Smooth muscle cell of the brain vasculature (primary cell): ENCODE measurements at places on chromosomes 7 and 10.

DNA sequence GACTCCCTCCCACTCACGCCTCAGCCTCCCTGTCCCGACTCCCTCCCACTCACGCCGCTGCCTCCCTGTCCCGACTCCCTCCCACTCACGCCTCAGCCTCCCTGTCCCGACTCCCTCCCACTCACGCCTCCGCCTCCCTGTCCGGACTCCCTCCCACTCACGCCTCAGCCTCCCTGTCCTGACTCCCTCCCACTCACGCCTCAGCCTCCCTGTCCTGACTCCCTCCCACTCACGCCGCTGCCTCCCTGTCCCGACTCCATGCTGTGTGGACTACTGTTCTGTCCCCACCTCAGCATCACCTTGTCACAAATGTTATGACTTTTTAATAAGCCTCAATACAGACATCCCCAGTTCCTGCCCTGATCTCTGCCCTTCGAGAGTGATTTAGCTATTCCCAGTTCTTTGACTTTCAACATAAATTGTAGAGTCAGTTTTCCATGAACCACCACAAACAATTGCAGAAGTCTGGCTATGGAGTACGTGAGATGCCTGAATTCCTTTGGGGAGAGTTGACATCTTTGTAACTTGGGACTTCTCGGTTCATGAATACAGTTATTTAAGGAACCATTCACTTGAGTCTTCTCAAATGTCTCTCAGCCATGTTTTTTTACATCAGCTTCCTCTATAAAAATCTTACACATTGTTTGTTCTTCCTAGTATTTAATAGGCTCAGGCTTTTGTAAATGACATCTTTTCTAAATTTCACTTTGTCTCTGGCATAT, 71.9 kb downstream of the FOXL3 start:
- no peak for DNase-seq

DNA sequence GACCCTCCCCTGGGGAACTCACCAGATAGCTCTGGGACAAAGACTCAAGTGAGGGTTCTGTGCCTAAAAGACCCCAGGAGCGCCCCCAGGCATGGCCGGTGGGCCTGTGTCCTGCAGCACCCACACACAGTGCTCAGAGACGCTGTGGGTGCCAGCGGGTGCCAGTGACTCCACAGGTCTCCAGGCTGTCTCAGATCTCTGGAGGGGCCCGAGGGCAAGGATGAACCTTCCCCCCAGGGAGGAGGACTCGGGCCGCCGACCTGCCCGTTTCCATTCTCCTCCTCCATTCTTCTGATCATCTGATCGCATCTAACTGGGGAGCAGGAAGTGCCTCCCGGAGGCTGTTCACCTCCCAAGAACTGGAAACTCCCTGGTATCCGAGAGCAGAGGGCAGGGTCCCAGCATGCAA, 980 bp downstream of the ADAM8 start:
- DNase-seq: no peak

GRCh38 chr7:157907091-157907490, 570.3 kb downstream of the DNAJB6 start:
- DNase-seq: no peak

- no peak for DNase-seq
Measured at GRCh38 chr10:42544945-42545344, 93.4 kb downstream of the ZNF33B start.

DNA sequence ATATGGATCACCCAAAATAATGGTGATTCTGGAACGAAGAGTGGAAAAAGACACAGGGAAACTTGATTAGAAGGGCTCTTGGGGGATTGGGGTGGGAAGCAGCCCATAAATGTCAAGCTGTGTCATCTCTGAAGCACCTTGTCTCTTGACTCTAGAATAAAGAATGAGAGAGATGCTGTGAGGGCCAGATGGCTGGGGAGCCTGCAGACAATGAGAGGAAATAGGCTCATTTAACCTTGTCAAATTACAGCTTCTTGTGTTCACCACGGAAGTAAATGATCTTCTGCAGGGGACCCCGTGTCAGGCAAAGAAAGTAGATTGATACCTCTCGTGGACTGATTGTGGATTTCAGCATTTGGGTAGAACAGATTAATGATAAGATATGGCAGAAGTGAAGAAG, 159.3 kb downstream of the ST7 start:
- no peak for DNase-seq

DNA sequence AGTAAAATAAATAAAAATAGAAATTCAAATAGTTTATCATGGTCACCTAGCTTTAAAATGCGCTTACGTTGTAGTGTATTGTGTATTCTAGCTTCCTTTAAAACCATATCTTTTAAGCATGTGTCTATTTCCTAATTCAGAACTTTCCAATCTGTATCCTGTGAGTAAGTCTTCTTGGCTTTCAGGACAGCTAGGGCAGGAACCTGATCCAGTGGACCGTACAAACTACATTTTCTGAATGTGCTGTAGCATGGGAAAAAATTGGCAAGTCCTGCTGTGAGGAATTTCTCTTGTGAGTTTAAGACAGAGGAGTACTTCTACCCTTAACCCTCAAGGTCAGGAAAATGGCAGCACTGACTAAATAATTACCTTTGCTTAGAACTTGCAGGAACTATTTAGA, 12.1 kb downstream of the OPN1SW start:
- no peak for DNase-seq

DNA sequence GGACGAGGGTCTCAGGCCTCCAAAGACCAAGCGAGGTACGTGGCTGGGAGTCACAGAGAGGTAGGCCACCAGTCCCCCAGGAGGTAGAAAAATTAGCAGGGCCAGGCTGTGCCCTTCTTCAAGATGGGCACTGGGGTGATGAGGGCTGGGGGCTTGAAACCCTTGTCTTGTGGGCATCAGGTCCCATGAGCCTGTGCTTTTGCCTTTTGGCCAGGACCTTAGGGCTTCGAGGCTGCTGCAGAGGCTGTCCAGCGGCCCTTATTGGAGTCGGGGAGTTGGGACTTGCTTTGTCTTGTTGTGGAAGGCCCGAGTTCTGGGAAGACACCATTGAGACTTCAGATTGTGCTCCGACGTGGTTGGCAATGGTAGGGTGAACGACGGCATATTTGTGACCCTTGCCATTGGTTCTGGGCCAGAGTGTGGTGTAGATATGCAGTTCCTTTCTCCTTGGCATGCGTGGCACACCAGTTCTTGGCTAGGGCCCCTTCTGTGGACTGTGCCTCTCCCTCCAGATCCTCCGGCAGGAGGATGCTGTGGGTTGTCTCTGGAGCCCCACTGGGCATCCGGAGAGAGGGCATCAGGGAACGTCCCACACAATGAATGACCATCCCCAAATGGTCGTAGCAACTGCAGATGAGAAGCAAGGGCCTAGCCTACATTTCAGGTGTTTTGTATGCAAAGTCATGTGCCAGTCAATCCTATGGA, 931 bp downstream of the SH2D4B start:
- no peak for DNase-seq

- DNase-seq: no peak
Measured at GRCh38 chr7:36686499-36686898, 37.8 kb downstream of the AOAH start.

- DNase-seq: no peak
Measured at GRCh38 chr10:78336402-78336791, 302.7 kb downstream of the RPS24 start.

DNA sequence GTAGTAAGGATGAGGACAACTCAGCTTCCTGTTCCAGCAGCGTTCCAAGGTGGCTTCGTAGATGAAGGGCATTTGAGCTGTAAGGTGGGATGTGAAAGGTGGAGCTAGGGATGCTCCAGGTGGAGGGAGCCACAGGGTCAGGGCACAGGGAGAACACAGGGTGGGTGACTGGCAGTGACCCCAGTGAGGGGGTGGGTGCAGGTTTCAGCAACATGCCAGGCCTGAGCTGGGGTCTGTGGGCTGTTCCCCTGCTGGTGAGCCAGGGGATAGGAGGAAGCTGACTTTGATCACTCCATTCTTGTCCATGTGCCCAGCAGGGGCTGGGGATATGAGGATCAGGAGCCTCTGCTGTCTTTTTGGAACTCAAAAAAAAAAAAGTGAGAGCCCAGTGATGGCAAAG, 33.2 kb downstream of the CDH23 start:
- DNase-seq: no peak

- no peak for DNase-seq
Measured at GRCh38 chr10:79927111-79927828, 21.6 kb downstream of the SFTPD start.

DNA sequence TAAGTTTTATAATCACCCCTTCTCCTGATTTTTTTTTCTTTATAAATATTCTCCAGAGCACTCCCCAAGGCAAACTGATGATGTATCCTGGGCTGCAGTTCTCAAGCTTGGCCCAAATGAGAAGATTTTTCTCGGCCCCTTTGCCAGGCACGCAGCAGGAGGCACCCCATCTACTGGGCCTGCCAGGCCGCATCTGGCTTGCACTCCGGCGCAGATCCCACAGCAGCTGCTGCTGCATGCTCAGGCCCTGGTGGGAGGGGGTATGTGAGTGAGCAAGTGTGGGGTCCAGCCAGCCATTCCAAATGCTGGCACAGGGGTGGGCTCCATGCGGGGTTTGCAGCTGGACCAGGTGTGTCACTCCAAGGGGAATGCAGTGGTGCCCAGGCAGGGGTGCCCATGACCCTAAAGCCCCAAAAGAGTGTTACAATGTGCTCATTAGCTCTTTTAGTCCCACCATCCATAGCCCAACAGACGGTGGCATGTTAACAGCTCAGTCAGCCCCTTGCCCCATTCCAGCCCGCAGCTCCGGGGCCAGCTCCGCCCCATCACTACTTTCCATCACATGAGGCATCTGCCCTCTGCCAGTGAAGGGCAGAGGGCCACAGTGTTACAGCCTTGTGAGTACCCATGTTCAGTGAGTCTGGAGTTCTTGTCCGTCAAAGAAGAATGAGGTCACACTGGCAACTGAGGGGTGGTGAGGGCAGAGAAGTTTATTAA, 25.9 kb downstream of the OAT start:
- no peak for DNase-seq

GRCh38 chr10:98899018-98899417, 336.6 kb downstream of the HPSE2 start:
- DNase-seq: no peak

DNA sequence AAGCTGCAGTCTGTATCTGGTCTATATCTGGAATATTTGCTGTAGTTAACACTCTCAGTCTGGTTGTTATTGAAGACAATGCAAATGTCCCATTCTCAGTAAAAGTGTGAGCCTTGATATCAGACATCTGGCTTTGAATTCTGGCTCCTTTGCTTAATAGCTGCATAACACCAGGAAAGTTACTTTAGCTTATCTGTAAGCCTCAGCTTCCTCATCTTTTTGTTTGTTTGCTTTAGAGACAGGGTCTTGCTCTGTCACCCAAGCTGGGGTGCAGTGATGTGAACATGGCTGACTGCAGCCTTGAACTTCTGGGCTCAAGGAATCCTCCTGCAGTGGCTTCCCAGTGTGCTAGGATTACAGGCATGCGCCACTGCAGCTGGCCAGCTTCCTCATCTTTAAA, 41.3 kb downstream of the CNNM2 start:
- DNase-seq: no peak

- no peak for DNase-seq
Measured at GRCh38 chr10:87864496-87865059, 1.2 kb downstream of the PTEN start.

GRCh38 chr10:110479710-110480109, 18.0 kb upstream of the DUSP5 start:
- no peak for DNase-seq

- DNase-seq: no peak
Measured at GRCh38 chr10:124308056-124308645, 110.6 kb downstream of the OAT start.

DNA sequence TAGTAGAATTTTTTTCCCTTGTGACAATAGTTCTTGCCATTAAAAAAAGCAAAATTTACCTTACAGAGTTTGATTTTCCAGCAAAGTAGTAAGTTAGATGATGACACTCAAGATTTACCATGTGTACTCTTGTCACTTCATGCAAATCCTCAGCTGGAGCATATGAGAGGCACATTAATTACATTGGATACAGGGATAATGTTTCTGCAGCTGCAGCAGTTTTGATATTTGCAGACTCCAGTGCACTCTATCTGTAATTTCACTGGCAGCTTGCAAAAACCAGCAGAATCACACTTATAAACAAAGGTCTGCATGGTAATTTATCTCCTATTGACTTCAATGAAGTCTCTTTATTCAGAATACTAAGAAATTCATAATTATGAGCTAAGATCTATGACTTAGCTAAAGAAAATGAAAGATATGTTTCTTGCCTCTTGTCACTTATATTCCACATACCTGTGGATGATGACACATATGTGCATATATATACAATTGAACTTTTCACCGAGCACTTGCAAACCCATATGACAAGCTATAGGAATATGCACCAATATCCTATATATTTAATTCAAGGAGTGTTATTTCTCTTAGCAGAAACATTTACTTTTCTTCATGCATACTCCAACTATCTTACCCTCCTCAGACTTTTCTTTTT, 530.6 kb downstream of the PHTF2 start:
- no peak for DNase-seq

GRCh38 chr7:94778711-94779459, 123.0 kb upstream of the SGCE start:
- no peak for DNase-seq

DNA sequence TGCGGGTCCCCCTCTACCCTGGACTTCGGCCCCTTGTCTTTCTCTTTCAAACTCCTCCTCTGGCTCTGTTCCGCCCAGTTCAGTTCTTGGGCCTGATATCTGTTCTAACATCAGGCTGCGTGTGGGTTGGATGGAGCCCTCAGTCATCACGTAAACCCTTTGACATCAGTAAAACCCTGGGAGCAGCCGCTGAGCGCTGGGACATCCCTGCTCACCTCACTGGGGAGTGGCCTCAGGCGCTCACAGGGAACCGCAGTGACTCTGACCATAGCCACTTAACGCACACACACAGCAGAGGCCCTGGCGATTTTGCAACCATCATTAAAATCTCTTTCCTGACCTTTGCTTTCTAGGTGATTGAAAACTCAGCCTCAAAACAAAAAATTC, 113.3 kb downstream of the CYTH3 start:
- DNase-seq: no peak

- DNase-seq: no peak
Measured at GRCh38 chr7:145216866-145217265, 381.0 kb upstream of the TPK1 start.

DNA sequence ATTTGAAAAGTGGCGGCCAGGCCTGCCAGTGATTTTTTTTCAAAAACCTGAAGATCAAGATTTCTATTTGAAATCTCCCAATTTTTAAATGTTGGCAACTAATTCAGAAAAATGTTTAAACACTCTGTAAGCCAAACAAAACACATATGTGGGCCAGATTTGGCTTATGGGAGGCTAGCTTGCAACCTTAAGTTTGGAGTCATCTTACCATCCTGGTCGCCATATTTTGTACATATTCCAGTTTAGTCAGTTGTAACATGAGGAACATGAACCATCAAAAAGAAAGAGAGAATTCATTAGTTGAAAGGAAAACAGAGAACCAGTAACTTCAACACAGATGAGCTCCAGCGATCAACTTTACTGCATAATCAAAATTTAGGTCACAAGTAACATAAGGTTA, 115.4 kb downstream of the TMEM26 start:
- DNase-seq: no peak

DNA sequence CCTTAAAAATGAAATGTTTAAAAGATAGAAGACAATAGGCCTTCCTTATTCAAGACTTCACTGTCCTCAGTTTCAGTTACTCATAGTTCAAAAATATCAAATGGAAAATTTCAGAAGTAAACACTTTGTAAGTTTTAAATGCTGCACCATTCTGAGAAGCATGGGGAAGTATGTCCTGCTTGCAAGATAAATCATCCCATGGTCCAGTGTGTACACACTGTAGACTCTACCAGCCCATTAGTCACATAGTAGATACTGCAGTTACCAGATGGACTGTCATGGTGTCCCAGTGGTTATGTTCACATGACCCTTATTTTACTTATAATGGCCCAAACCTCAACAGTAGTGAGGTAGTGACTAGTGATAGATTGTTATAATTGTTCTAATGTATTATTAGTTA, 69.5 kb downstream of the PTPN12 start:
- DNase-seq: no peak

- DNase-seq: no peak
Measured at GRCh38 chr10:117165538-117166417, 27.7 kb upstream of the VAX1 start.
